Mesangial cell (primary cell): ENCODE measurements at places on chromosomes 5 and 9. TPM values are rescaled to one million over a fixed set of nuclear protein-coding genes. Genes with fewer than 3 reads are reported as not detected.

OTP gene
- not detected in 2 replicates for total RNA-seq

C9orf153 gene
- total RNA-seq = 0.16 TPM in 1 of 2 replicates, not detected in the other

SLIT3 gene
- 18.9 and 52.4 TPM in 2 replicates for total RNA-seq

PAEP gene
- total RNA-seq = not detected in 2 replicates

C5orf58 gene
- total RNA-seq = not detected in 2 replicates

PCDHGA9 gene
- 0.98 and 6.1 TPM in 2 replicates for total RNA-seq

SEMA6A gene
- total RNA-seq = 0.98 and 14.2 TPM in 2 replicates

SLC36A2 gene
- not detected in 2 replicates for total RNA-seq

TXNDC8 gene
- total RNA-seq = not detected in 2 replicates

PCDHGB5 gene
- total RNA-seq = 10.6 and 15.8 TPM in 2 replicates

RLN2 gene
- total RNA-seq = 1.0 and 2.3 TPM in 2 replicates

CPLANE1 gene
- total RNA-seq = 14.3 and 17.4 TPM in 2 replicates

TMEM252 gene
- not detected in 2 replicates for total RNA-seq

SMIM33 gene
- total RNA-seq = under 0.01 TPM in 1 of 2 replicates, not detected in the other

ADAMTS6 gene
- 8.5 and 13.4 TPM in 2 replicates for total RNA-seq

FBXO4 gene
- total RNA-seq = 6.4 and 6.6 TPM in 2 replicates

PCDHGA5 gene
- total RNA-seq = 0.33 and 1.5 TPM in 2 replicates
